Naive thymus-derived CD4-positive, alpha-beta T cell (primary cell): ENCODE measurements at places on chromosomes 11 and 22. TPM values are rescaled to one million over a fixed set of nuclear protein-coding genes. Genes with fewer than 3 reads are reported as not detected.
A peak's percentile ranks its signal among the peaks of the same experiment; 100 is the strongest.

The C11orf91 gene
- not detected for polyA plus RNA-seq

The PRR33 gene
- not detected for polyA plus RNA-seq

The ROBO4 gene
- polyA plus RNA-seq = not detected

The RIMBP3C gene
- 0.22 TPM for polyA plus RNA-seq

The CCDC89 gene
- not detected for polyA plus RNA-seq

The SEPTIN3 gene
- polyA plus RNA-seq = not detected

The PANX3 gene
- not detected for polyA plus RNA-seq

The TCF20 gene
- polyA plus RNA-seq = 3.8 TPM

- DNase-seq = no peak
Observed at GRCh38 chr22:42939451-42939881, 75.5 kb downstream of the PACSIN2 start.

DNA sequence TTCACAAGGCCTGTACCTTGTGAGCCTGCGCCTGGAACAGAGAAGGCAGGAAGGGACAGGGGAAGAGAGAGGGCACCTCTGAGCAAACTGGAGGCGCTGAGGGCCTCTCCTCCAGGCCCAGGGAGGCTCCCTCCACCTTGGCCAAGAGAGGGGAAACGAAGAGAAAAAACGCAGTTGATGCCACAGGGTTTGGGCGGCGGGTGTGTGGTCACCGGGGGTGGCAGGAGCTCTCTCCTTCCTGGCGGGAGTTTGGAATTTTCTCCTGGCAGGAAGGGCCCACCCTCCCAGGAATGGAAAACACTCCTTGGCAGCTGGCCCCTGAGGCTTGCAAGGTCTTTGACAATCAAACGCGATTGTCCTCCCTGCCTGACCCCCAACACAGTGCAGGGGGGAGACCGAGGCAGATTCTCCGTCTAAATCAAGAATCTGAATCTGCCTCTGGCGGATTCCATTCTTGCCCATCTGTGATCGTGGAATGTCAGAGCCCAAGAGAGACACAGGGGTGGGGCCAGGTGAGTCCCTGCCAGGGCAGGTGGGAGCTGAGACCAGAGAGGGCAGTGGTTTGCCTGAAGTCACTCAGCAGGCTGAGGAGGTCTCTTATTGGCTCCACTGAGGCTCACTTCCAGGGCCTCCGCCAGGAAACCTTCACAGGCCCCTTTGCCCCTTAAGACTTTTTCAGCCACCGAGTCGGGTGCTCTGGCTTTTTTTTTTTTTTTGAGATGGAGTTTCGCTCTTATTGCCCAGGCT lies 21.0 kb downstream of the RPL3 start:
- DNase-seq = no peak

- peak; percentile 36 for DNase-seq
Observed at GRCh38 chr22:32204856-32205722, at the start of gene RFPL2. RFPL2 (minus strand) TSS chr22:32205073; CDS start chr22:32202451, 2,622 bp downstream.

DNA sequence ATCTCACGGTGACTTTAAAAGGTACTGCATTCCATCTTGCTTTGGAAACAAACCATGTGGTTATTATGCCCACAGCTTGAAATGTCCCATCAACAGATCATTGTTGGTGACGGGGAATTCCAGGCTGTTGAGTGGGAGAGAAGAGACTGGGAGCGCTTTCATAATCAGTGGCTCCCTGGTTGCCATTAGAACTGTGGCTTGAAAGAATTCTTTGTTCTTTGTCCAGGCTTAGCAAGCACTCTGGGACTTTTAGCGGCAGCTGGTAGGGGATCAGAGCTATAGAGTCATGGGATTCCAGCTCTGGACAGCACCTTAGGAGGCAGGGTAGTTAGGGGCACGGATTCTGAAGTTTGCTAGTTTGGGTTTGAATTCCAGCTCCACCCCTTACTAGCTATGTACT lies 22.0 kb downstream of the MMP20 start:
- DNase-seq = no peak

DNA sequence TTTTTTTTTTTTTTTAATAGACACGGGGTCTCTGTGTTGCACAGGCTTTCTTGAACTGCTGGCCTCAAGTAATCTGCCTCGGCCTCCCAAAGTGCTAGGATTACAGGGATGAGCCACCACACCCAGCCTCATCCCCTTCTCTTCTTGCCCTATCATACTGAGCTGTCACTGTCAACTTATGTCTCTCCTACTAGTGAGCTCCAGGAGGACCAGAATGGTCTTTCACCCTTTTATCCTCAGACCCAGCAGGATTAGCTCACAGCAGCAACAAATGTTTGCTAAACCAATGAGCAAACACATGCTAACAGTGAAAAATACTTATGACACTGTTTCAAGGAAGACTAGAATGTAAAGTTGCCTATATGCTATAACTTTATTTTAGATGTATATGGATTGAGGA lies 6.4 kb upstream of the NXF1 start:
- DNase-seq = no peak

- no peak for DNase-seq
Observed at GRCh38 chr11:1807264-1807995, 27.4 kb upstream of the SYT8 start.

DNA sequence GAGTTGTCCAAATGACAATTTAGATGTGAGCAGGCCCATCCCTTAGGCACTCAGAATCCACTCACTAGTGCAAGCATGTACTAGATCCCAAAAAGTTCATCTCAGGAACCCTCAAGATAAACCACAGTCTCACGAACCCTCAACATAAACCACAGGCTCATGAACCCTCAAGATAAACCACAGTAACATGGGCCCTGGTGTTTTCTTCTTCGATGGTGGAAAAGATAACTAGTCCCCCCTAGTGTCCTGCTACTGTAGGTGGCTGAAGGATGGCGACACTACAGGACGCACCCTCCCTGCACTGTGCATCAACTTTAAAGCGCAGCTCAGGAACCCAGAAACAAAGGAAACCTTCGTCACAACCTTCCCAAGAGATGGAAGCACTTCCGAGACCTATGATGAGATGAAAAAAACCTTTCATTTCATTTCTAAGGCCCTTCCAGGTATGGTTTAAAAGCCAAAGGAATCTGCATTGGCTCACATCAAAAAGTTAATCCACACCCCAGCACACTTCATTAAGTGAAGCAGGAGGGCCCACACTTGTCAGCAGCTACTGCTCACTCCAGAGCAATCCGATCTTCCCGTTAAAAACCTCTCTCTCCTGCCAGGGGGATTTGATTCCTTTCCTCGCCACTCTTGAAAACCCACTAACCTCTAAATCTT lies 2.4 kb downstream of the LARGE1 start:
- DNase-seq = no peak

DNA sequence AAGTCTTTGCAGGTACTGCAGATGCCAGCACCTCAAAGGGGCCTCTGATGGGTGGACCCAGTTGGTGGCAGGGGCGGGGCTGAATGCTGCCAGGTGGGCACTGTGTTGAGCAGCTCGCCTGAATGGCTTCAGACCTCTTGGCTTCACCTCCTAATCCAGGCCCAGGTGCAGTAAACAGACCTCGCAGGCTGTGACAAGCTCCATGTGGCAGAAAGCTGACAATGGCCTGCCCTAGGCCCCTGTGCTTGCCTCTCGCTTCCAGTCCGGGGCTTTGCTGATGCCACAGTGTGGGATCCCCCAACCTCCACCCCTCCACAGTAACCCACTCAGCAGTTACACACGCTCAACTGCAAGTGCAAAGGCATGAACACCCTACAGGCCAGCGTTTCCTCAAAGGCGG lies 9.4 kb downstream of the IGLL1 start:
- no peak for DNase-seq

DNA sequence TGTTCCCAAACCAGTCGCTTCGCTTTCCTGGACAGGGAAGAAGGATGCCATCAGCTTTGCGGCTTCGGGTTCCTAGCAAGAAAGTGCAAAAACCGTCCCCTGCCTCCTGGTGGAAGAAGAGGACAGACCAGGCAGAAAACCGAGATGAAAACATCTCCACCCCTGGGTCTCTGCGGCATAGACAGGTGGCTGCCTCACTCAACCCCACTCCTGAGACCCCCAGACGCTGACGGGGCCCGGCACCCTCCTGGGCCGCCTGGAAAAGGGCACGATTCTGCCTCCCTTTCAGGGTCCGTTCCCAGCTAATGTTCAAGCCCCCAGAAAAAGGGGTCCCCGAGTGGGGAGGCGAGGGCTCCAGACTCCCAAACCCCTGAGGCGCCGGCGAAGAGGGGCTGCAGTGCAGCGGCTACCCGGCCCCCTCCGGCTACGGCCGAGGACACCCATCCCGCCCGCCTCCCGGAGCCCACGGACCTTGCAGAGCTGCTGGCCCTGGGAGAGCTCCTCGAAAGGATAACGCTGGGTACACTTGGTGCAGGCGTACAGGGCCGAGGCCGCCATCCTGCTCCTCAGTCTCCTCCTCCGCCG lies 569 bp downstream of the FAM76B start:
- DNase-seq = peak; percentile 47

GRCh38 chr22:45397806-45398205 lies 15.6 kb downstream of the SMC1B start:
- DNase-seq = no peak

- DNase-seq = no peak
Observed at GRCh38 chr11:11555208-11555607, 66.6 kb downstream of the GALNT18 start.

DNA sequence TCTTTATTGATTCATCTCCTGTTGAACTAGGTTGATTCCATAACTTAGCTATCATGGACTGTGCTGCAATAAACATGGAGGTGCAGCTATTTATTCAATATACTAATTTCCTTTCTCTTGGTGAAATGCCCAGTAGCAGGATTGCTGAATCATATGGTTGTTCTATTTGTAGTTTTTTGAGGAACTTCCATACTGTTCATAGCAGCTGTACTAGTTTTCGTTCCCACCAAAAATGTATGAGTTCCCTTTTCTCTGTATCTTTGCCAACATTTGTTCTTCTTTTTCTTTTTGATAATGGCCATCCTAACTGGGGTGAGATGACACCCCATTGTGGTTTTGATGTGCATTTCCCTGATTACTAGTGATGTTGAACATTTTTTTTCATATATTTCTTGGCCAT lies 87.2 kb upstream of the NAV2 start:
- DNase-seq = no peak

DNA sequence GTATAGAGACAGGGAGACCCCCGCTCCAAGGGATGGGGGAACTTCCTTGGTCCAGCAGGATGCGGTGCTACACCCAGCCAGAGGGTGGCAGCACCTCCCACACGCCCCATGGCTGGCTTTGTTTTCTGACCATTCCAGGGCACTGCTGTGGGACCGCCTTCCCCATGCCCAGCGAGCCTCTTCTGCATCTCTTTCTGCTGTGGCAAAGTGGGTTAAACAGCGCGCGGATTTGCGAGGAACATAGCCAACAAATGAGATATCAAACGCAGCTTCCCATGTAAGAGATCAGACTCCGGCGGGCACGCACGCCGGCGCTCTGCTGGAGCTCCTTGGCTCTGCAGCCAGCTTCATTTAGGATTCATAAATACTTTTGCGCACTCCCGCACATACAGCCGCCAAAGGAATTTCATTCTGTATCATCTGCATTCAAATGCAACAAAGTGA lies 485.8 kb upstream of the CADM1 start:
- DNase-seq = no peak

- DNase-seq = no peak
Observed at GRCh38 chr11:91932151-91932821, 292.3 kb upstream of the FAT3 start.

- no peak for DNase-seq
Observed at GRCh38 chr11:60221692-60222091, 21.2 kb downstream of the MS4A4E start.
